Stimulated activated CD8-positive, alpha-beta memory T cell treated with anti-CD3 and anti-CD28 coated beads, Interleukin-4, amount 100 ng/mL, for 1 hour (primary cell): ENCODE measurements at places on chromosomes 7 and 10.
A peak's percentile ranks its signal among the peaks of the same experiment; 100 is the strongest.

- no peak for DNase-seq
Measured at GRCh38 chr10:44862006-44862751, 49.0 kb upstream of the TMEM72 start.

GRCh38 chr10:79221110-79222051 lies 125.9 kb upstream of the PPIF start:
- no peak for DNase-seq

GRCh38 chr7:12943781-12944180 lies 256.3 kb downstream of the ARL4A start:
- no peak for DNase-seq

- DNase-seq: no peak
Measured at GRCh38 chr7:18570890-18571478, 75.4 kb downstream of the HDAC9 start.

- DNase-seq: no peak
Measured at GRCh38 chr10:22679608-22680007, 34.8 kb downstream of the PIP4K2A start.

GRCh38 chr7:19772306-19772705 lies 1.1 kb downstream of the TMEM196 start:
- no peak for DNase-seq

GRCh38 chr10:100782461-100783244 lies 37.3 kb downstream of the PAX2 start:
- DNase-seq: no peak

DNA sequence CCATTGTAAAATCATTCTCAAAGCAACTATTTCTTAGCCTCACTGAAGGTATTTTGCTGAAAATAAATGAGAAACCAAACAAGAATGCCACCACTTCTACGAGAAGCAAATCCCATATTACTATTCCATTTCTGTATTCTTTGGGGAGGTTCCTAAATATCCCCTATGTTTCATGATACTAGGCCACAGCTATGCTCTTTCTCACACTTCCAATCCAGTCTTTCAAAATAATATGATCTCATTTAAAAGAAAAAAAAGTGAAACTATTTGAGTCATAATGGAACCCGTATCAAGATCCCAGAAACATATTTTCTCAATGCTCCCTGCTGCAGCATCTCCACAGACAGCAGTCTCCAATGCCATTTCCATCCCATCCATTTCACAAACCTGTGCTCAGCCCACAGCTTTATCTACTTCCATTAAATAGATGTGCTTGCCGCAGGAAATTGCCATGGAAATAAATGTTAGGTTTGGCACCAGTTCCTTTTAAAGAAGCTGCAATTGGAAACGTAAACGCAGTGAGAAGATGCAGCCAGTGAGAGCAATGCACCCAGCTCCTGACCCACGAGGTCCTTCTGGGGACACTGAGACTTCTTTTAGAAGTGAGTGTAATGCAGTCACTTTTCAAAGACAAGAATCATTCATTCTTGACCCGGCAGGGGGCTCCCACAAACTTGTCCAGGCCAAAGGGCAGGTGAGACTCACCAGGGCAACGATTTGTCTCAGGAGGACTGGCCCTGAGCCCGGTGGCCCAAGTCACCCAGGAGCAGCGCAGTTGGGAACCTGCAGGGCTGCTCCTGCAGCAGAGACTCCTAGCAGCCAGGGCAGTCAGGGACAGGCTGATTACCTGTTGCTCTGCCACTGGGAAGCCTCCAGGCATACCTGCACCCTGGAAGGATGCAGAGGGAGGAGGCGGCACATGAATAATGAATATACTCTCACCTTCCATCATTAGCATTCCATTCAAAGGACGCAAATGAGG lies 99.6 kb downstream of the C10orf90 start:
- DNase-seq: no peak

DNA sequence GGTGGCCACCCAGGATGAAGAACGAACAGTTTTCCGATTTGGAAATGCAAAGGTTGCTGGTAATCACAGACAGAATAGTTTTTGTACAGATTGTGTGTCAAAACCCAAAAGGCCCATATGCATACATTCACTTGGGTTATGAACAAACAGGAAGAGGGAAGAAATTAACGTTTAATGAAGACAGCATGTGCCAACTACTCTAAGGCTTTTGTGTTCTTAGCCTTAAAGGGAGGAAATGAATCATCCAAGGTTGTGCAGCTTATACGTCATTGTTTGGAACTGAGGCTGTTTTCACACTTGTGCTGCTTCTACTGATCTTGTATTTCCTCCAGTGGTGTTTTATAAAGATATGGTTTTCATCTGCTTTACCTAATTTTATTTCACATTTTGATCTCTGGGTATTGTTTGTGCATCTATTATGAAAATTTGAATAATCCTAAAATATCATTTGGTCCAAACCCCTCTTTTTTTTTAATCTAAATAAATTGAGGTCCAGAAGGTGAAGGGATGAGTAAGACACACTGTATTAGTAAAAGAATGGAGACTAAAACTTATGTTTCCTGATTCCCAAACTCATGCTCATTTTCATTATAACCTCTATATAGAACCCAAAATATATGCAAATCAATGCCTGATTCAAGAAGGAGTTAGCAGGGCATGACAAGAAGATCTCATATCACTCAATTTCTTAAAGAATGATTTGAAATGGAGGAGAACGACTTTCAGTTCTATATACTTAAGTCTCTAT lies 373.1 kb downstream of the THSD7A start:
- DNase-seq: no peak

DNA sequence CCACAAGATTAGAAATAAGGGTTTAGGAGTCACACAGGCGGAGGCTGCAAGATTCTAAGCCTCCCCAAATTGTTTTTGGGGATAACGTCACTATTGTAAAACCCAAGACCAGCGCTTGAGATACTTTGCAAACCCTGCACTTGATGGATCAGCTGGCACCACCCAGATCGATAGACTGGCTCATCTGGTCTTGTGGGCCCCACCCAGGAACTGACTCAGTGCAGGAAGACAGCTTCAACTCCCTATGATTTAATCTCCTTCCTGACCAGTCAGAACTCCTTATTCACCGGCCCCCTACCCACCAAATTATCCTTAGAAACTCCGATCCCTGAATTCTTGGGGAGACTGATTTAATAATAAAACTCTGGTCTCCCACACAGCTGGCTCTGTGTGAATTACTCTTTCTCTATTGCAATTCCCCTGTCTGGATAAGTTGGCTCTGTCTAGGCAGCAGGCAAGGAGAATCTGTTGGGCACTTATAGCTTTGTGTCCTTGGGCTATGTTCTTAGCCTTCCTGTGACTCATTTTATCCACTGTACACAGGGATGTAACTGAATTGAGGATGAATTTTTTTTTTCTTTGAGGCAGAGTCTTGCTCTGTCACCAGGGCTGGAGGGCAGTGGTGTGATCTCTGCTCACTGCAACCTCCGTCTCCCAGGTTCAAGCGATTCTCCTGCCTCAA lies 64.4 kb upstream of the CARD11 start:
- DNase-seq: no peak

DNA sequence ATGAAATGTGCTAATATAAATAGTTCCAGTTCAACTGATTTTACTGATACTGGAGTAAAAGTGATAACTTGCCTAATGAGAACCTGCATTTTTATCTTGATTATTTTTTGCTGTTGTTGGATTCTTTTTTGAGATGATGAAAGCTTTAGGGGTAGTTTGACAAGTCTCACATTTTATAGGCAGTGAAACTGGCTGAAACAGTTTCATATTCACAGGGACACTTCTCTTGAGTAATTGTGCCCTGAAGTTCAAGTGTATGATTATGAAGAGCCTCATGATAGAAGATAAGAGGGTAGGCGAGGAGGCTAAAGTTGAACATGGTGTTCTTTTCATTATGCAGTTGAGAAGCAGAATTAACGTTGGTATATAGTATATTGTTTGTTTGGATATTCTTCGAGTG lies 5.1 kb downstream of the AUTS2 start:
- no peak for DNase-seq

DNA sequence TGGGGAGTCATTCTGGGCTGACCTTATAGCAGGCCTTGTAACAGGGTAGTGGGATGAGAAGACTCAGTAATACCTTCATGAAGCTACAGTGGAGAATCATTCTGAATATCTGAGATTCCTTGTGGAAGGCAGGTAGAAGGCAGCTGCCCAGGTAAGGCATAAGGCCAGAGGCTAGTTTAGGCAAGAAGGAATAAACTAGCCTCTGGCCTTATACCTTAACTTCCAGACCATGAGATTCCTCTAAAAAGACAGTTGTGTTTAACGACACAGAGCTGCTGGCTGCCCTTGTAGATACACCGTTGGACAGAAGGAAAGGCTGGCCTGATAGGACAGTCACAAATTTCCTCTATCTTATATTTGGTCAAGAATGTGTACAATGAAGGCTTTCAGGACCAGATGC lies 268.2 kb downstream of the PLXDC2 start:
- DNase-seq: no peak

- DNase-seq: no peak
Measured at GRCh38 chr10:109920016-109920415, 3.3 kb downstream of the XPNPEP1 start.

- DNase-seq: peak; percentile 17
Measured at GRCh38 chr7:134458341-134458805, 527 bp downstream of the AKR1B1 start.

DNA sequence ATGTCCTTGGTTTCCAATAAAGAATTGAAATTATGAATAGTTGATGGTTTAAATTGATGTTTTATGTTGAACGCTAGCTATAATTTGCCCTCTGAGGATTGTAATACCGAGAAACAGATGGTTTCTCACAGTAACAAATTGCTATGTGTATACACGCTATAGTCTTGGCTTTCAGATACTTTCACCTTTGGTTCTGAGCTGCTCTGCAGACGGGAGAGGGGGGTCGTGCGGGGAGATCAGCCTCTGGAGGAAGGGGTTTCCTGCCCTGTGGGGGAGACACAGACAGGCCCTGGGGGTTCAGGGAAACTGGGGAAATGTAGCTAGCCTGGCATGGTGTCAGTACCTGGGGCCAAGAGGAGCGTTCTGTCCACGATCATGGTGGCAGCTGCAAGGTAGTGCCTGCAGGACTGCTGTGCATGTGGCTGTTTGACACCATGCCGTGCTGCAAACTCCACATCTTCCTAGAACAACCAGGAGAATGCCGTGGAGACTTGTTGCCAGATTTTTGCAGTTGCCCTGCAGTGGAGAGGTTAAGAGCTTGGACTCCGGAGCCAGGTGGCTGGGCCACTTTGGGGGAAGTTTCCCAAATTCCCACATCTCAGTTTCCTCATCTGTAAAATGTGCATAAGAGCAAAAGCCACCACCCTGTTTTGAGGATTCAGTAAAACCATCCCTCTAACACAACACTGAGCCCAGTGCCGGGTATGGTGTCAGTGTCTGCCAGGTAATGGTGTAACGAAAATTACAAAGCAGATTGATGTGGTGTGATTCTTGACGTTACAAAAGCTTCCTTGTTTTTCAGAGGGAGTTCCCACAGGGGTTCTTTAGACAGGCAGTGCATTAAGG lies 167.9 kb downstream of the CUX1 start:
- DNase-seq: no peak

DNA sequence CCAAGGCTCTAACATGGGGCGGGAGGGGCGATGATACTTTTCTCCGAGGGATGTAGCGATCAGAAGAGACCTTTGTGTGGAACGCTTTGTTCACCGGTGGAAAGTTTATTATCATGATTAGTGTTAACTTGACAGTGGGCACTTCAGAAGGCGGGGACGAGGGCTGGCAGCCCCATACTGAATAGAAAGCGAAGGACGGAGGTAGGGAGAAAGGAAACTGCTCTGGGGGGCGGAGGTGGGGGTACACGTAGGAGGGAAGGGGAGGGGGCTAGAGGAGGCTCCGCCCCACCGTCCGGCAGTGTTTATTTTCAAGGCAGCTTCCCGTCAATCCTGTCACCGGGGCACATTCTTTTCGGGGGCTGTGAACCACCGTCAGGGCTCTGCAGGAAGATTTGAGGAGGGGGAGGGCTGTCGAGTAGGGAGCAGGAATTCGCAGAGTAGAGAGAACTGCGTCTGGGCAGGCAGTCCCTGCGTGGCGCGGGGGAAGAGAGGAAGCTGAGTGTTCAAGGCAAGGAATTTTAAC lies 9.4 kb upstream of the NKX2-3 start:
- DNase-seq: no peak

GRCh38 chr7:105648561-105649401 lies 67.5 kb upstream of the EFCAB10 start:
- no peak for DNase-seq

- DNase-seq: no peak
Measured at GRCh38 chr7:151699928-151700319, 177.0 kb downstream of the PRKAG2 start.

DNA sequence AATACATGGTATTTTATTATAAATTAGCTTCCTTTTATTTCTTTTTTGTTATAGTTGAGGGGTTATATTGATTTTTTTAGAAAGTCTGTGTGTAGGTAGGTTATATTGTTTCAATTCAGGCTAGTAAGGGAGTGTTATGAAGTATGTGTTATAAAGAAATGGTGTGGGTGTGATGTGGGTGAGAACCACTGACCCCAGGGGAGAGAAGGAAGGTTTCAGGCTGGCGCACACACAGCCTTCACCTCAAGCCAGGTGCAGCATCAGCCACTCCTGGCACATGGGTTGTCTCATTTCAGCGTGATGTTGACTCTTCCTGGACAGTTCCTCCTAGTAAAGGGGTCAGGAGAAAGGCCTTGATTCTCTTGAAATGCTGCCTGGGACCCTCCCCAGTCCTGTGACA lies 291.3 kb downstream of the POU6F2 start:
- no peak for DNase-seq

GRCh38 chr10:132309471-132309865 lies 1.7 kb upstream of the STK32C start:
- DNase-seq: no peak

DNA sequence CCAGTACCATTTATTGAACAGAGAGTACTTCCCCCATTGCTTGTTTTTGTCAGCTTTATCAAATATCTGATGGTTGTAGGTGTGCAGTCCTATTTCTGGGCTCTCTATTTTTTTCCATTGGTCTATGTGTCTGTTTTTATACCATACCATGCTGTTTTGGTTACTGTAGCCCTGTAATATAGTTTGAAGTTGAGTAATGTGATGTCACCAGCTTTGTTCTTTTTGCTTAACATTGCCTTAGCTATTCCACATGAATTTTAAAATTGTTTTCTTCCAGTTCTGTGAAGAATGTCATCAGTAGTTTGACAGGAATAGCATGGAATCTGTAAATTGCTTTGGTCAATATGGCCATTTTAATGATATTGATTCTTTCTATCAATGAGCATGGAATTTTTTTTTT lies 140.5 kb upstream of the RHOBTB1 start:
- no peak for DNase-seq

GRCh38 chr10:32120147-32120546 lies 63.9 kb upstream of the KIF5B start:
- no peak for DNase-seq
